ENCODE measurements at places on chromosomes 2 and 18.
A peak's percentile ranks its signal among the peaks of the same experiment; 100 is the strongest.

DNA sequence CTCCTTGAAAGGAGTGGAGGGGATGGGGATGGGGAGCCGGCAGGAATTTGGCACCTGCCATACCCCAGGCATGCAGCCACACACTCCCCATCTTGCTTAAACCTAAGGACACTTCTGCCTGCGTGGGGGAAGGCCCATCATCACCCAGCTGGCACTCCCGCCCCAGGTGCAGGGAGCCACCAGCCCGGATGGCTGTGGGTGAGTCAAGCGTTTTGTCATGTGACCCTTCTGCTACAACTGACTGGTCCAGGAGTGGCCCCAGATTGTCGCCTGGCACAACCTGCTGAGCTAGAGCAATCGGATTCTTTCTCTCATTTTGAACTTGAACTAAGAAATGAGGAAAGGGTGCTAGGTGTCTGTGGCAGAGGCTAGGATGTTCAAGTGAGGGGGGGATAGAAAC lies 61.3 kb downstream of the TSN start:
- DNase-seq: no peak

GRCh38 chr2:119231975-119232665 lies 8.5 kb downstream of the STEAP3 start:
- DNase-seq: no peak

DNA sequence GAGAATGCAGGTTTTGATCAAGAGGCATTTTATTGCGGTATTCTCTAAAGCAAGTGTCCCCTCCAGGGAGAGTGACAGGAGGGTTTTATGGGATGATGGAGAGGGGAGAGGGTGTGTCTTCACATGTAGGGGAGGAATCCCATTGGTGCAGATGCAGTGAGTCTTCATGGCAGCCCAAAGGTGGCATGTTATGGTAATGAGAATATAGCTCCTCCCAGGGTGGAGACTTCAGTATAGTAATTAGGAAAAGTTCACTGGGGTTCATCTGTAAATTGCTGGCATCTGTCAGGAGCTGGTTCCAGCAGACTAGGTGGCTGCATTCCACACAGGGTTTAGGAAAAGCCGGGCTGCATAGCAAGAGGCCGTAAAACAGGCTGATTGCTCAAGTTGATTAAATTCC lies 230.7 kb upstream of the CCDC68 start:
- no peak for DNase-seq

- DNase-seq: no peak
Measured at GRCh38 chr2:166234112-166234846, 106.5 kb upstream of the SCN1A start.

- DNase-seq: no peak
Measured at GRCh38 chr2:73999881-74000597, 15.3 kb downstream of the TET3 start.

GRCh38 chr2:158381205-158381604 lies 75.3 kb downstream of the CCDC148 start:
- DNase-seq: no peak

- no peak for DNase-seq
Measured at GRCh38 chr2:100267751-100268150, 54.5 kb downstream of the LONRF2 start.

GRCh38 chr2:207073801-207074678 lies 91.7 kb downstream of the KLF7 start:
- no peak for DNase-seq

DNA sequence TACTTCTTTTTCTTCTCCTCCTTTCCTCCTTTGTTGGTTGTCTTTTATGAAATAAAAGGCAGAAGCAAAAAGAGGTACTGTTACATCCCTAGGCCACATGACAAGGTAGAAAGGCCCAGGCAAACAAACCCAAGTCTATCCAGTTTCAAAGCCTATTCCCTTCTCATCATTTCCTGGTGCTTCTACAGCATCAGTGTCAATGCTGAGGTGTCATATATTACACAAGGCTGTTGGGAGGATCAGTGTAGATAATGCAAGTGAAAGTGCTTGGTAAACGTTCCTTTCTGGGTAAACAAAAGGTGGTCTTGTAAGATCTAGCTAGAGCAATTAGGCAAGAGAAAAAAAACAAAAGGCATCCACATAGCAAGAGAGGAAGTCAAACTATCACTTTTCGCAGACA lies 64.9 kb downstream of the EVA1A start:
- DNase-seq: no peak

GRCh38 chr2:3488061-3488531 lies 31.2 kb downstream of the ADI1 start:
- peak; percentile 59 for DNase-seq

DNA sequence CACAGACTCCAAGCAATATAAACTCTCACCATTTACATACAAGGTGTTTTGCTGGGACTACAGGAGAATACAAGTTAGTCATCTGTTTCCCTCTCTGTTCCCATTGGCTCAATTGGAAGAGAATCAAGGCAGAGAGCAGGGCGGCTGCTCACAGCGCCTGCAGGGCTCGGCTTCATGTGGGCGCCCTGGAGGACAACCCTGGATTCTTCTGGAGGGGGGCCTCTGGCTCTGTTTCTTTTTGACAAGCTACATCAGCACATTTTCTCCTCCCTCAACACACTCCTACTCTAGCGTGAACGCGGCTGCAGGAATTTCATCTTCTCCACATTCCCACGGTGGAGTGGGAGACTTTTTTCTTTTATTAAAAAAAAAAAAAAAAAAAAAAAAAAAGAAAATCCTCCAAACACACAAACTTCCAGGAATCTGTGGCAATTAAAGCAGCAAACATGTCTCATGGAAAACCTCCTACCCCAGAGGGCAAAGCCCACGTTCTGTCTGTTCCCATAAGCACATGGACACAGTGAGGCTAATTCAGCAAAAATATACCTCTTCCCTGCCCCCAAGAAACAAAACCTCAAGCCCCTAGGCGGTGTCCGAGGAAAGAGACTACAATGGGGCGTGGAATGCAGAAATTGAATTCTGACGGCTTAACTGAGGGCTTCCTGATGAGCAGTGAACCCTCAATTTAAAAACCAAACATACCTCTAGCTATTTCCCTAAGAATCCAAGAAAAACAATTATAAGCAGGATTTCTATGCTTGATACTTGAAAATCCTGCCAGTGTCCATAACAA lies 50.6 kb downstream of the PARD6G start:
- no peak for DNase-seq
